Naive thymus-derived CD8-positive, alpha-beta T cell (primary cell): ENCODE measurements at places on chromosomes 5 and 9. TPM values are rescaled to one million over a fixed set of nuclear protein-coding genes. Genes with fewer than 3 reads are reported as not detected.
A peak's percentile ranks its signal among the peaks of the same experiment; 100 is the strongest.

DNA sequence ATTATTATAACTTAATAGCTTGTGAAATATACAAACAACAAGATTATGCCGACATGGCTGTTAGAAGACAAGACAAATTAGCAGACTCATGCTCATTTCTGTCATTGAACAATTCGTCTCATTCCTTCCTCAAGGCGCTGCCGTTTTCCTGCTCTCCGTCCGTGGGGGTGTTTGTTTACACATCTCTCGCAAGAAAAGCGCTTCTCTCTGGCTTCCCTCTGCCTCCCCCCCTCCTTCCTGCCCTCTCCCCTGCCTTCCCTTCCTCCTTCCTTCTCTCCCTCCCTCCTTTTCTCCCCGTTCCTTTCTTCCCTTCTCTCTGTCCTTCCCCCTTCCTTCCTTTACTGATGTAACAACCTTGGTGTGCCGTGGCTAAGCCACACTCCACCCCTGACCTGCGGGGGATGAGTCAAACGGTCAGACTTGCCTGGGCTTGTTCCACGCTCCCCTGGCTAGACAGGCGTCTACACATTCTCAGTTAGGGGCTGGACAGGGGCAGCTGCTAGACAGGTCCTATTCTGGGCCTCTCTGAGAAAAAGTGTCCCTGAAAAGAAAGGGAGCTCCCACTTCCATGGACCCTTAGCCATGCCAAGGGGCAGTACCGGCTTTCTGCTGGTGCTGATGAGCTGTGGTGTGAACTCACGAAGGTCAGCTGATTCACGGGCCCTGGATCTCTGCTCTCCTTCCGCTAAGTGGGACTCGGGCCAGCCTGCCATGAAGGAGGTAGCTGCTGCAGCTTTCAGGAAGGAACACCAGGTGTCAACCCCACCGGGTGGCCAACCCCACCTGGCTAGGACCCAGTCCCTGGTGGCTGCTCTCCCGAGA is 32.0 kb upstream of the SPTLC1 start:
- H3K27me3 ChIP-seq, result peaks cover 62% of the 10 kb centered on the region
- no peak overlapping the region for H3K27ac ChIP-seq
- H3K4me1 ChIP-seq, result no peaks in the 10 kb centered on the region
- no peaks in the 10 kb centered on the region for H3K36me3 ChIP-seq
- DNase-seq, result no peak

DNA sequence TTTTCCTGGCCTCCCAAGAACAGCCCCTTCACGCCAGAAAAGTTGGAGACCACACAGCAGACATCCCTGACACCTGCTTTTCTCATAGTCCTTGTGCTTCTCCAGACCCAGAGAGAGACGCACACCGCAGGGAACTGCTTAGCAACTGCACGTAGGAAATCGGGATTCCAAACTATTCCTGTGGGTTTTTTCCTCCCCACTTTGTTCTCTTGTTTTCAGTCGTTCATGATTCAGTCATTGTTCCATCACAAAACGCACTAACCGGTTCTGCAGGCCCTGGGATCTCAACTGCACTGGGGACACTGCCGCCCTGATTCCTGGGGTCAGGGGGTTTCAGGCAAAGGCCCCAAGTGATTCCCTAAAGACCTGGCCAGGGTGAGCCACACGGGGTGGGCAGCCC is 588.0 kb upstream of the KLF4 start:
- H3K4me1 ChIP-seq, result no peaks in the 10 kb centered on the region
- H3K27ac ChIP-seq, result no peak overlapping the region
- DNase-seq, result no peak
- H3K27me3 ChIP-seq, result peaks cover 1% of the 10 kb centered on the region
- no peaks in the 10 kb centered on the region for H3K36me3 ChIP-seq
- H3K4me3 ChIP-seq, result no peak overlapping the region

- no peak overlapping the region for H3K4me3 ChIP-seq
- H3K27me3 ChIP-seq, result no peaks in the 10 kb centered on the region
- peaks cover 28% of the 10 kb centered on the region for H3K4me1 ChIP-seq
- DNase-seq, result no peak
These were observed 20.6 kb upstream of the CRB2 start for GRCh38 chr9:123335193-123335985.

GRCh38 chr5:150619359-150620230 is 20.9 kb upstream of the SYNPO start:
- H3K4me3 ChIP-seq, result no peak overlapping the region
- H3K27me3 ChIP-seq, result peaks cover 22% of the 10 kb centered on the region
- DNase-seq, result no peak
- H3K36me3 ChIP-seq, result peaks cover 5% of the 10 kb centered on the region
- no peak overlapping the region for H3K27ac ChIP-seq

DNA sequence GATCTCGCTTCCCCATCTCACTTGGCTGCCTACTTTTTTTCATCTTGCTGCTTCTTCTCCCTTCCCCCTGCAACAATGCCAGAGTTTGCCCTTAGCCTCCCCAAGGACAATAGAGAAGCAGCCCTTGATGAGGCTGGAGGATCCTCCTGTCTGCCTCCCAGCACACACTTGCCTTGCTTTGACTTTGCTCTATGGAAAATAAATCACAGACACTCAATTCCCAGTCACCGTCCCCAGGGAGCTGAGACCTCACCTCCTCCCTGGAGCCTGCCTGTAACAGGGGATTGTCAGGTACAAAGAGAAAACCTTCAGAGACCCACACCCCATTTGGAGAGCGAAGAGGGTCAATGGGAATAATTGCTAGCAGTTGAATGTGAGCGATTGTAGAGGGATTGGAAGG is 242.1 kb upstream of the ZNF462 start:
- no peak for DNase-seq
- H3K4me3 ChIP-seq, result no peak overlapping the region
- H3K27me3 ChIP-seq, result no peaks in the 10 kb centered on the region
- no peak overlapping the region for H3K27ac ChIP-seq
- no peaks in the 10 kb centered on the region for H3K4me1 ChIP-seq
- H3K36me3 ChIP-seq, result no peaks in the 10 kb centered on the region

- no peak overlapping the region for H3K4me3 ChIP-seq
- H3K36me3 ChIP-seq, result no peaks in the 10 kb centered on the region
These were observed 290.9 kb upstream of the RGMB start for GRCh38 chr5:98482321-98483300.

GRCh38 chr9:27258662-27259061 is 38.3 kb downstream of the EQTN start:
- no peak overlapping the region for H3K27ac ChIP-seq
- no peaks in the 10 kb centered on the region for H3K4me1 ChIP-seq
- H3K27me3 ChIP-seq, result peaks cover 1% of the 10 kb centered on the region
- no peak for DNase-seq

- no peak overlapping the region for H3K27ac ChIP-seq
- no peak overlapping the region for H3K4me3 ChIP-seq
- peaks cover 4% of the 10 kb centered on the region for H3K36me3 ChIP-seq
- DNase-seq, result peak; percentile 53
- peaks cover 6% of the 10 kb centered on the region for H3K4me1 ChIP-seq
These were observed 43.1 kb downstream of the NDFIP1 start for GRCh38 chr5:142151436-142152383.

GRCh38 chr9:81600631-81601030 is 88.7 kb downstream of the TLE1 start:
- no peak for DNase-seq
- peaks cover 7% of the 10 kb centered on the region for H3K27me3 ChIP-seq
- no peak overlapping the region for H3K27ac ChIP-seq
- no peak overlapping the region for H3K4me3 ChIP-seq

DNA sequence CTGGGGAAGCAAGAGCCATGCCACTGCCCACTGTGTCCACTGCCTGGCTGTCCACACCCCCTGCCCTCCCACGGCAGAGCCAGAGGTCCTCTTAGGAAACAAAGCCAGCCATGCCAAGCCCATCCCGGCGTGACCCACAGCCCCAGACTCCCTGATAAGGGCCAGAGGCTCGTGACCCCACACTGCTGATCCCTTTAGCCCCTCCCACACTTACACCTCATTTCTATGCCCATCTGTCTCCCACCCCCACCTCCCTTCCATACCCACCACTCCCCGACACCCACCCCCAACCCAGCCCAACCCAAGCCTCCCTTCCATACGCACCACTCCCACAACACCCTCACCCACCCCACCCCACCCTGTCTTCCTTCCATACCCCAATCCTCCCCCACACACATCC is 17.3 kb downstream of the PTGES start:
- H3K27me3 ChIP-seq, result peaks cover 9% of the 10 kb centered on the region
- no peak overlapping the region for H3K27ac ChIP-seq
- H3K36me3 ChIP-seq, result no peaks in the 10 kb centered on the region
- DNase-seq, result no peak
- peaks cover 13% of the 10 kb centered on the region for H3K4me1 ChIP-seq

GRCh38 chr9:130027533-130028365 is 15.2 kb downstream of the FNBP1 start:
- H3K4me1 ChIP-seq, result peaks cover 51% of the 10 kb centered on the region
- H3K4me3 ChIP-seq, result peak overlapping the region; percentile 57
- peak overlapping the region; percentile 63 for H3K27ac ChIP-seq
- peaks cover 15% of the 10 kb centered on the region for H3K36me3 ChIP-seq

GRCh38 chr5:65014769-65015168 is 246.0 kb downstream of the CWC27 start:
- H3K27me3 ChIP-seq, result no peaks in the 10 kb centered on the region
- DNase-seq, result no peak
- no peak overlapping the region for H3K4me3 ChIP-seq
- peaks cover 12% of the 10 kb centered on the region for H3K36me3 ChIP-seq
- no peak overlapping the region for H3K27ac ChIP-seq
- peaks cover 2% of the 10 kb centered on the region for H3K4me1 ChIP-seq

GRCh38 chr5:78606241-78606640 is 42.3 kb downstream of the LHFPL2 start:
- no peak overlapping the region for H3K27ac ChIP-seq
- no peak overlapping the region for H3K4me3 ChIP-seq
- no peaks in the 10 kb centered on the region for H3K4me1 ChIP-seq
- no peak for DNase-seq
- peaks cover 4% of the 10 kb centered on the region for H3K27me3 ChIP-seq

- H3K27ac ChIP-seq, result no peak overlapping the region
- DNase-seq, result no peak
- no peaks in the 10 kb centered on the region for H3K27me3 ChIP-seq
- H3K36me3 ChIP-seq, result no peaks in the 10 kb centered on the region
- no peak overlapping the region for H3K4me3 ChIP-seq
These were observed 34.5 kb upstream of the BASP1 start for GRCh38 chr5:17182981-17183380.

DNA sequence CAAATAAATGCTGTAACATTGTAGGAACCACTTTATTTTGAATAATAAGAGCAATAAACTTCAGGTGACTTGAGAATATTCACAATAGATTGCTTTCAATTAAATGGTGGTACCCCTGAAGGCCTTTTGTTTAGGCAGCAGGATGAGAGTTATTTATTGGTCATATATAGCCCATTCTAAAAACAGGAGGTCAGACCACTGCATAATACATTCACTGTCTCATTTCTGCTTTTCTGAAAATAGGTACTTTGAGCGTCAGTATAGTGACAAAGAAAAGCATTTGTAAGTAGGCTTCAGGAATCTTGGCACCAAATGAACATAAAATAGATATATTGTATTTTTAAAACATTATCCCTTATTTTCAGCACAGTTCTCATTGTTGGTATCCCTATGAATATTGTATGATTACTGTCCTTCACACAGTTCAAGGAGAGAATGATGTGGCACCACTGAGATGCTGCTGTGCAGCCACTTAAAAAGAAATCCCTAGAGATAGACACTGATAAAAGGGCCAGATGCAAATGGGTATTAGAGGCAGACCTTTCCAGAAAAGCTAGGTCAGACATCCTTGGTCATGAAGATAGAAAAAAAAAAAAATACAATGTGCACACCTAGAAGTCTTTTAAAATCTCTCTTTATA is 381.8 kb upstream of the ST8SIA4 start:
- H3K27me3 ChIP-seq, result no peaks in the 10 kb centered on the region
- H3K27ac ChIP-seq, result no peak overlapping the region
- H3K4me1 ChIP-seq, result no peaks in the 10 kb centered on the region
- no peaks in the 10 kb centered on the region for H3K36me3 ChIP-seq
- no peak for DNase-seq

DNA sequence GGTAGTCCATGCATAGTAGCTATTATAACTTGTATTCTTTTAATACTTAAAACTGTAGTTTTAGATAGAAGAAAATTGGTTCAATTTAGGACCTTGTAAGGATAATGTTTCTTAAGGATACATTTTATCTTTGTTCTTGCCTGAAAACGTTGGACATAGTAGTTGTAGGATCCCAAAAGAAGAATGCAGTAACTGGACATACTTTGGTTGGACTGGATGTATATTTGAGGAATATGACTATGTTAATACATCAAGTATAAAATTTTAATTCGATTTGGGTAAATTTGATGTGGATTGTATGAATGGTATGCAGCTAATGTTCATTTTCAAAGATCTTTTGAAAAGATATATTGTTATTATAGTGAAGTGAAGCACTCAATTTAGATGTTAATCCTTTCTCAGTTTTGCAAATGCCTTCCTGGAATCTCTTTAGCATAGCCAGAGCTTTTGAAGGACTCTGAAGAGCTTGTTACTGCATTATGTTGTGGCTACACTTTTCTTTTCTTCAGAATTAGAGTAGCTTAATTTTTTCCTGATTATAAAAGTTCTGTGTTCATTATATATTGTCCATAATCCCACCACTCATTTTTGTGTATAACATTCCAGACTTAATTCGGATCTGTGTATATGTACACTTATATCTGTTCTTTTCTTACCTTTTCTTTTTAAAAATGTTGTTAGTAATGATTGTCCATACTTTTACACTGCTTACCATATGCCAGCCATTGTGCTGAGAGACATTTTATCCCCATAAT is 41.2 kb downstream of the LRRTM2 start:
- DNase-seq, result no peak
- no peaks in the 10 kb centered on the region for H3K4me1 ChIP-seq
- H3K27ac ChIP-seq, result no peak overlapping the region
- no peaks in the 10 kb centered on the region for H3K36me3 ChIP-seq
- no peak overlapping the region for H3K4me3 ChIP-seq

- peak overlapping the region; percentile 96 for H3K27ac ChIP-seq
- H3K36me3 ChIP-seq, result peaks cover 11% of the 10 kb centered on the region
- DNase-seq, result no peak
- no peaks in the 10 kb centered on the region for H3K27me3 ChIP-seq
- H3K4me3 ChIP-seq, result no peak overlapping the region
These were observed 51.1 kb downstream of the SPEF2 start for GRCh38 chr5:35668794-35669193.

DNA sequence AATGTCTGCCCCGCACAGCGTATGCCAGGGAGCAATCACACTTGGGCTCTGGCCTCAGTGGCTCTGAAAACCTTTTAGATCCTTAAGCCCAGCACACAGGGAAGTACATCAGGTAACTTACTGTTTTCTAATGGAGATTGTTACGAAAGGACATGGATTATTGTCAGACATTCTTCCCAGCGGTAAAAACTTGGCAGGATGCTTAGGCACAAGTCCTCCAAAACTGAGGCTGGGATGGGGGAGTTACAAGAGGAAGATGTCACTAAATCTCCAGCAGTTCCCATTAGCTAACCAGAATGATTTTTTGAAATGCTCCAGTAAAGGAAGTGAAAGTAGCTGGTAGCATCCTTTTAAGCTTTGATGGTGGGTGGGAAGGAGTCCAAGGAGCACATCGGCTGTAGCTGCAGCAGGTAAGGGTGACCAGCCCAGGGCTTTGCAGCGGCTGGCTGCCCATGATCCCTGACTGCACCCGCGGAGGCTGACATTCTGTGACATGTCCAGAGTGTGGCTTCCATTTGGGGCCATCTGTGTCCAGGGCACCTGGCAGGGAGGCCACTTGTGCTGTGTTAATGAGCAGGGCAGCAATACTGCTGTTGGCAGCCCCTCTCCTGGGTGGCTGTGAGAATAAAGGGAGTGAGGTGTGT is 165.8 kb downstream of the GADD45G start:
- no peaks in the 10 kb centered on the region for H3K27me3 ChIP-seq
- no peaks in the 10 kb centered on the region for H3K36me3 ChIP-seq
- no peak overlapping the region for H3K4me3 ChIP-seq
- no peak overlapping the region for H3K27ac ChIP-seq
- no peak for DNase-seq
- H3K4me1 ChIP-seq, result peaks cover 3% of the 10 kb centered on the region

The MTREX gene
- polyA plus RNA-seq, result 27.4 TPM

The ZFP2 gene
- 0.69 TPM for polyA plus RNA-seq

The GARIN3 gene
- not detected for polyA plus RNA-seq

The CDK9 gene
- 28.3 TPM for polyA plus RNA-seq

The TAF1L gene
- not detected for polyA plus RNA-seq

The CSF1R gene
- polyA plus RNA-seq, result 0.07 TPM
